ENCODE measurements at places on chromosomes 12 and 14.

GRCh38 chr12:82146740-82147139 lies 211.4 kb downstream of the CCDC59 start:
- DNase-seq: no peak

- peak; percentile 77 for DNase-seq
These were observed 9.4 kb downstream of the ASPG start for GRCh38 chr14:104094709-104095425.

GRCh38 chr12:108967869-108968540 lies 52.9 kb downstream of the SVOP start:
- DNase-seq: no peak

GRCh38 chr12:117986705-117987469 lies 18.1 kb upstream of the KSR2 start:
- DNase-seq: no peak

DNA sequence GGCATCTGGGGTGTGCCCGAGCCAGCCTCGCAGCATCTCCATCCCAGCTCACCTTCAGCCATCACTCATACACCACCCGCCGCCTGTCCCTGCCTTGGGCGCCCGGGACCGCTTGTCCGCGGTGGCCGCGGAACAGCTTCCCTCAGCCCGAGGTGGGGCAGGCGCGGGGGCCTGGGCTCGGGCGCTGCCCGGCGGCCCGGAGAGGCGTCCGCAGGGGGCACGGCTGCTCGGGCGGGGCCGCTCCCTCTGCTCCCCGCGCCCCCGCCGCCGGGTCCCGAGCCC lies 430 bp downstream of the SLC41A2 start:
- DNase-seq: no peak

DNA sequence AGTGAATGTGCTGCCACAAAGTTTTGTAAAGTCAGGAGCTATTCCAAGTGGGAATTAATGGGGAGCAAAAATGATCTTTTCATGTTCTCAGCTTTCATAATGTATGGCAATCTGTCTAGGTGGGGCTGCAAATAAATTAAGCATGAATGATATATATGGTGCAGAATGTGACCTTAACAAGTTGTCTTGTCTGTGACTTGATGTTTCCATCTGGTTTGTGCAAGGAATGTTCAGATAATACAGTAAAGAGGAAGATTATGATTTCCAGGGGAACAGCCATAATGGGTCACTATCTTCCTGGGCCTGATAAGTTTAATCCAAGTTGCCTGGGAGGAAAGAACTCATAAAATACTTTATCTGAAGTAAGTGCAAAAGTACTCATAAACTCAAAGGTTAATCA lies 1815.8 kb upstream of the FLRT2 start:
- no peak for DNase-seq

- no peak for DNase-seq
These were observed 418.6 kb downstream of the SLC16A7 start for GRCh38 chr12:60014436-60014835.

GRCh38 chr14:21072781-21073339 lies 2.8 kb downstream of the ARHGEF40 start:
- DNase-seq: no peak

DNA sequence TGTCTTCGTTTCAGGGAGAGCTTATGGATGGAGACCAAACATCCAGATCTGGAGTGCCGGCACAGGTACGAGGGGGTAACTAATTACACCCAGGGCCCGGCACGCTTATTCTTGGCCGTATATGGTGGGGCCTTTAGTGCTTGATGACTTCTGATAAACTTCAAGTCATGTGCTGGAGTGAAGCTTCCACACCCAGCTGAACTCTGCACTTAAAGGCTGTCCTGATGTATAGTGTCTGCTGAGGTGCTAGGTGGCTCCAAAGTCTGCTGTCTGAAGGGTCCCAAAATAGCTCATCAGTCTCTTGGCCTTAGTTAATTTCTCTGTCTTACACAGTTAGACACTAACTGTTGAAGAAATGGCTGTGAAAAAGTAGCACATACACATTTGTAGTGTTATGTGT lies 17.9 kb downstream of the RNF34 start:
- DNase-seq: no peak

- no peak for DNase-seq
These were observed 106.8 kb downstream of the TMEM260 start for GRCh38 chr14:56686416-56686815.

DNA sequence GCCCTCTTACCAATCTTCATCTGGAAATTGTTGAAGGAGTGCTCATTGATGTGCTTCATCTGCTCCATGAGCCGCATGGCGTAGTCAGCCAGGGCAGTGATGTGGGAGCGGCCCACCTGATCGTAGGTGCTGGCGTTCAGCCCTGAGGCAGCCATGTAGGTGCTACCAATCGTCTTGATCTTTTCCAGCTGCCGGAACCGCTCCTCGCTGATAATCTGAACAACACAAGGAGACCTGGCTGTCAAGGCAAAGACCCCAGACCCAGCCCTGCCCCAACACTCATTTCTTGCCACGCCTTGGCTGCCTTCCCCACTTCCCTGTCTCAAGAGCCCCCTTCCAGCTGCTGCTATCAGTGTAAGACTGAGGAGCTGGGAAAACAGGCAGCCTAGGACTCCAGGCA lies 18.1 kb downstream of the ADCY6 start:
- no peak for DNase-seq

DNA sequence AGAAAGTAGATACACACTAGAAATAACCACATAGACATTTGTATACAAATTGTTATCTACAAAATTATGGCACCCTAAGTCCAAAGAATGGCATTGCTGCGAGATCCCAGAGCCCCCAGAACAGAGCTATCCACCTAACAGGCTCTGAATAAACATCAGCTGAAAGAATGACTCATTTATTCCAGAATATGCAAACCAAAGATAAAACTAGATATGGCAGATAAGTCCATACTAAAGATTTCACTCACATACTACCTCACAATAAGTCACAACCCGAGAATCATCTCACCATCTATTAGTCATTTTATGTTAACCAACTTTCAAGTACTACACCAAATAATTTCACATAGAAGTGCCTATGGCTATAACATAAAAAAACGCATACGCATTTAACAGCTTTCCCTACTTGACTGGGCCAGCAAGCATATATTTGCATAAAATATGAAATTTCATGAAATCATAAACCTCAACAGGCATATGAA lies 5.6 kb downstream of the CNIH1 start:
- DNase-seq: no peak

GRCh38 chr14:79375356-79375755 lies 835.9 kb downstream of the DIO2 start:
- no peak for DNase-seq

DNA sequence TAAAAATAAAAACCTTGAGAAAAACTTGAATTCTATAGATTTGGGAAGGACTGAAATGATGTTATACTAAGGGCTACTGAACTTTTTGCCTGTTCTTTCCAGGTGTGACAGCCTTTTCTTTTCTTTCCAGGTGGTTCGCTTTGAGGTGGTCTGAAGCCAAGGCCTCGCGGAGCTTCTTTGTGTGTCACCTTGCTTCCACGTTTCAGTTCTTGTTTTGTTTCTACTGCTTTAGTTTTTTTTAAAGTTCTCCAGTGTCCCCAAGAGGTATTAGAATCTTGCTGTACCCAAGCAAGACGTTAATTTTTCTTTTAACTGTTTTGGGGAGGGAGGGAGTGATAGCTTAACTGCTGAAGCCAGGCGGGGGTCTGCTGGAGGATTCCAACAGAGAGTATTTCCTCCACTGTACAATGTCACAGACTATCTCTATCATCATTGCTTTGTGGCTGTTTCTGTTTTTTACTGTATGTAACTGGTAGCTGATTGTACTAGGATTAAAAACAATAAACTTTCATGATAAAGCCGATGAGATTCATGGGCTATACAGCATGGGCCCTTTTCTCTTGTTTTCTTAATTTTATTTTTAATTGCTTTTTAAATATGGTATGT lies 40.2 kb downstream of the PROX2 start:
- no peak for DNase-seq

GRCh38 chr12:56151672-56152131 lies 685 bp upstream of the MYL6B start:
- peak; percentile 57 for DNase-seq

DNA sequence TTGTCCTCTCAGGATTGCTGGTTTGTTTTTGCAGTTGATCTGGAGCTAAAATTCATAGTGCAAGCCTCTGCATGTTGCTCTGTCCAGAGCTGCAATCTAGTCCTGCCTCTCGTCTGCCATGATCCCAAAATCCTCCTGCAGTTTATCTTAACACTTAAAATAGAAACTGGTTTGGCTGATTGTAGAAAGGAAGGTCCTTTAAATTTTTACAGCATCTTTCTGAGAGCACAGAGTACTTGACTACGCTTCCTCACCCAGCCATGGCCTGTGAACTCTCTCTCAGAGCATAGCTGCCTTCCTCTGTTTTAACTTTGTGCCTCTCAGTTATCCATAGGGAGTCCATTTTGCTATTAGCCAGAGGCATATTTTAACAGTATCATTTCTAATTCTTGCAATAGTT lies 877.1 kb downstream of the C12orf50 start:
- DNase-seq: no peak

GRCh38 chr12:88036353-88036965 lies 7.3 kb upstream of the C12orf50 start:
- DNase-seq: no peak

DNA sequence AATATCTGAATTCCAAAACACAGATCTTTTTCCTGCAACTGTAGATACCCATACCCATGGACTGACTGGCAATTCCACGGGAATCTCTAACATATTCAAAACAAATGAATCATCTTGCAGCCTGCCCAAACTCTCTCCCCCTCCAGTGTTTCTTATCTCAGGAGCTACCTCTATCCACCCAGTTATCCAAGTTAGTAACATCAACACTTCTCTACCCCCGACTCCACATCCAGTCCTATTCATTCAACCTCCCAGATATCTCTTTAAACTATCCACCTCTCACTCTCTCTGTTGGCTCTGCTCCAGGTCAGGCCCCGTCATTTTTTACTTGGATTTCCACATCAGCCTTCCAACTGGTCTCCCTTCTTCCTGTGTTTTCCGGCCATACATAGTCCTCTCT lies 6.7 kb upstream of the KCNH5 start:
- no peak for DNase-seq

- DNase-seq: no peak
These were observed 15.0 kb downstream of the ZBTB25 start for GRCh38 chr14:64488590-64489099.

DNA sequence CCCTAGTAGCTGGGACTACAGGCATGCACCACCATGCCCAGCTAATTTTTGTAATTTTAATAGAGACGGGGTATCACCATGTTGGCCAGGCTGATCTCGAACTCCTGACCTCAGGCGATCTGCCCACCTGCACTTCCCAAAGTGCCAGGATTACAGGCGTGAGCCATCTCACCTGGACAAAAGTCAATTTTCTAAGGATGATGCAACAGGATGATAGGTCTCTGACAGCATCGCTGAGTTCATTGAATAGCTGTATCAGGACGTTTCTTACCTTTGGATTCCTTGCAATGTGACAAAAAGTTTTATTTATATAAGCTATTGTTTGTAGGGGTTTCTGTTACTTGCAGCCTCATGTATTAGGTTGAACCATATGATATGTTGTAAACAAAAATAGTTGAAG lies 55.5 kb upstream of the PCED1B start:
- no peak for DNase-seq

DNA sequence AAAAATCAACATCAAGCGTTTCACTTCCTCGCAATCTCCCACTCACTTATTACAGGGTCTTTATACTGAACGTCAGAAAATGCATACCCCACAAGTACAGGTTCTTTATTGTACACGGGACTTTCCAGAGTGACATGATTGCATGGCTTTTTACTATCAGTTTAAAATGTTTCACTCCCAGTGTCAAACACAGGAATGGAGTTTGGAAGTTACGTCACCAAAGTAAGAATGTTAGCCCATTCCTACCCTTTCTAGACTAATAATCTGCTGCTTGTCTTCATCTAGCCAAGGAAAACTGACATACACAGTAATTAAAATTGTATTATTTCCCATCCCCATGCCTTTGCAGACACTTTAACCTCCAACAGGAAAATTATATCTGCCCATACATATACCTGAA lies 624.2 kb downstream of the BCL11B start:
- DNase-seq: no peak

GRCh38 chr12:86456241-86456640 lies 200.1 kb upstream of the MGAT4C start:
- no peak for DNase-seq

DNA sequence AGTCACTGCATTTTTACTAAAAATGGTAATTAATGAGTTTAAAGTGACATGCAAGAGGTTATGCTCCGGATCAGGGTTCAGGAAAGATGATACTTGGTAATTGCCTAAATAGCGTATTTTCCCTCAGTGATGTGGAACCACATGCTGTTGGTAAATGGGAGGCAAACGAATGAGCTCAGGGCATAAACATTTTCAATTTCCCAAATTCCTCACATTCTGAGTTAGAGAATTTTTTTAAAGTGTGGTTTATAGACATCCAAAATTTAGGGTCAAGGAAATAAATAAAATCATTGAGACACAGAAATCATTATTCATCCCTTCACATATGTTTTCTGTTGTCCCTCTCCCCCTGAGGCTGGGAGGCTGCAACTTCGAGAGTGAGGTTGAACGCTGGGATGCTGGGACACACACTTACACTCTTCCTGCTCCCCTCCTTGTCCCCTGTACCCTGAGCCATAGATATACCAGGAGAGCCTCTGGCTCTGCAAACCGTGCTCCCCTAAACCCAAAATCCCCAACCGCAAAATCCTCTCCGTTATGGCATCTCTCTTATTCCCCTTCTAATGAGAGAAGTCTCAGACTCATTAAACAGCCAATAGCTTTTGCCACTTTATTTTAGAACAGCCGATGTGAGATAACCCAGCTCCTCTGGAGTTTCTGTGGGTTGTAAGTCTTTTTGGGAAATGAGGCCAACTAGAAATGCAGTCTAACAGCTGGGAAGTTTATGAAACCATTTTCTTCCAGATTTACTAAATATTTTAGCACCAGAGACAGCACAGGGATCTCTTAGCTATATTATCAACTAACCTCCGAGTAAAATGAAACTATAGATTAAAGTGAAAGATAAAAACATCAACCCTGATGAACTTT lies 21.4 kb upstream of the ADGRD1 start:
- no peak for DNase-seq

DNA sequence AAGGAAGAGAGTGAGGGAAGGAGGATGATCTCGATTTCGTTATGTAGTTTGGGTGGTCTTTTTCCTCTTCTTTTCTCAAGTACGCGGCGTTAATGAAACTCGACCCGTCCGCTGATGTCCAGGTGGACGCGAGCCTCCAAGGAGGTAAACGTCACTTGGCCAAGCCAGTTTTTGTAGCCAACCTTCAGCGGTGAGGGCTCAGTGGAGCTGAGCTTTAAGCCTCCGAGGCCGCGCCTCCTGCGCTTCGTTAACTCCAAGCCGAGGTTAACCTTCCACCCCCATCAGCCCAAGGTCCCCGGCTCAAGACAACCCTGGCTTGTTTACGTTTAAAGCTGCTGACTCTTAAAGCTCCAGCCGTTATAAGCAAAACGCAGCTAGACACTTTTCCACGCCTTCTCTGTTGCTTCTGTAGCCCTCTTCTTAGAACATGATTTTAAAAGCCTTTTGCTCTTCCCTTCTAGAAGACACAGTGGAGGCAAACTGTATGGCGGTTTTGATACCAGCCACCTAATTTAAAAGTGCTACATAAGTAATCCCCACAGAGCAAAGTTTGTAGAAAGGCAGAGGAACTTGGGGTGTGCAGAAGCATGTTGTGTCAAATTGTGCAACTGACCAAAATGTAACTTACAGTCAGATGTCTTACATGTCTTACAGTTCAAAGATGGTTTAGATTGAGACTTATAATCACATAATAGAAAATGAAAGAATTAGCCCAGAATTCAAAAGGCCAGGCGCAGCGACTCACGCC lies 923 bp upstream of the ITPR2 start:
- DNase-seq: peak; percentile 83

Measured in adrenal gland (tissue), 19 donors.